ENCODE measurements at places on chromosomes 2 and 18. TPM values are rescaled to one million over a fixed set of nuclear protein-coding genes. Genes with fewer than 3 reads are reported as not detected.

Gene GFPT1
- 26.7 TPM for total RNA-seq

- H3K36me3 ChIP-seq = no peaks in the 10 kb centered on the region
- no peak for DNase-seq
- H3K27ac ChIP-seq = no peak overlapping the region
- no peaks in the 10 kb centered on the region for H3K27me3 ChIP-seq
- H3K4me1 ChIP-seq = no peaks in the 10 kb centered on the region
Observed at GRCh38 chr2:2158189-2158826, 172.8 kb downstream of the MYT1L start.

DNA sequence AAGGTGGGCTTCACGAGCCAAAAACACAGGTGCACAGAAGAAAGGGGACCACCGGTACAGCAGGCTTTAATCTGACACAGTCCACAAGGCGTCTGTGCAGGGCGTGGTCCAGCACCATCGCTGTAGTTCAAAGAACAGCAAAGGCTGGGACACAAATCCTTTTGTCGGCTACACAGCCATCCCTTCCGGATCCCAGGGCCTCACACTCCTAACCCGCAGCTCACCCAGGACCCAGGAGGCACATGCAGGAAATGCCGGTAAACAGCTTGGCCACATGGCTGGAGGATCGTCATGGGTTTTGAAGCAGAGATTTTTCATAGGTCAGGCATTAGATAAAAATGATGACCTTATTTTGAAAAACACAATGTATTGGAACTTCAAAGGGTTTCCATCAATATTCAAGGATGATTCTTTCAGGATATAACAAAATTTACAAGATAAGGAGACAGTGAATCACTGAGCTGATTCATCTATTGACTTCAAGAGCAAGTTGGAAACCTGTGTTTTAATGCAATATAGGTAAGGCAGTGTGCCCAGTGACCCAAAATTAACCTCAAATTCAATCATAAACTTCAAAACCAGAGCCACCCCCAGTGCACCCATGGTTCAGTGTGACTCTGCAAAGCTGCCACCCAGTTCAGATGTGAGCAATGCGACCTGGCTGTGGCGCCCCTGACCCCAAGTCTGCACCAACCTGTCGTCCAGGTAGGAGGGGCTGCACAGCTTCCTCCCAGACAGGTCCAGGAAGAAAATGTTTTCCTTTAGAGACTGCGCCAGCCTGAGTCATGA lies 74.4 kb downstream of the TMEM18 start:
- H3K27me3 ChIP-seq = no peaks in the 10 kb centered on the region
- H3K4me3 ChIP-seq = no peak overlapping the region
- DNase-seq = no peak

- H3K27ac ChIP-seq = no peak overlapping the region
- no peaks in the 10 kb centered on the region for H3K4me1 ChIP-seq
- H3K36me3 ChIP-seq = no peaks in the 10 kb centered on the region
- H3K27me3 ChIP-seq = no peaks in the 10 kb centered on the region
- DNase-seq = no peak
- no peak overlapping the region for H3K4me3 ChIP-seq
Observed at GRCh38 chr2:128799284-128799552, 480.6 kb upstream of the HS6ST1 start.

GRCh38 chr2:28004086-28004485 lies 113.6 kb downstream of the BABAM2 start:
- no peaks in the 10 kb centered on the region for H3K27me3 ChIP-seq
- no peak overlapping the region for H3K4me3 ChIP-seq
- no peak for DNase-seq
- H3K36me3 ChIP-seq = no peaks in the 10 kb centered on the region
- no peak overlapping the region for H3K27ac ChIP-seq

DNA sequence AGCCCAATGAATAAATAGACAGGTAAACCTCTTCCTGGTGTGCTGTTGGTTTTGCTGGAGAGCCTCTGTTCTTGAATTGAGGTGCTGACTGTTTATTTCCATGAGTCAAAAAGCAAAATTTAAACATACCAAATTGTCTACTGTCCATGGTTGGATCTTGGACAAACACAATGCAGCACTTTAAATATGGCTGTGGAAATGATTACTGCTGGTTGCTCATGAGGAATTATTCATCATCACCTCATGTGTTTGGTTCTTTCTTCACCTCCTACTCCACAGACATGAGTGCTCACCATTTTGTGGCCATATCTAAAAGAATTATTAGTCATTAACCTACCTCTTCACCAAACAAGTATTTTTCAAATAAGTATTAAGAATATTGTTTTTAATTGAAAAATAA lies 85.3 kb upstream of the GALNT5 start:
- no peaks in the 10 kb centered on the region for H3K4me1 ChIP-seq
- no peak overlapping the region for H3K27ac ChIP-seq
- H3K27me3 ChIP-seq = no peaks in the 10 kb centered on the region
- DNase-seq = no peak
- H3K4me3 ChIP-seq = no peak overlapping the region

DNA sequence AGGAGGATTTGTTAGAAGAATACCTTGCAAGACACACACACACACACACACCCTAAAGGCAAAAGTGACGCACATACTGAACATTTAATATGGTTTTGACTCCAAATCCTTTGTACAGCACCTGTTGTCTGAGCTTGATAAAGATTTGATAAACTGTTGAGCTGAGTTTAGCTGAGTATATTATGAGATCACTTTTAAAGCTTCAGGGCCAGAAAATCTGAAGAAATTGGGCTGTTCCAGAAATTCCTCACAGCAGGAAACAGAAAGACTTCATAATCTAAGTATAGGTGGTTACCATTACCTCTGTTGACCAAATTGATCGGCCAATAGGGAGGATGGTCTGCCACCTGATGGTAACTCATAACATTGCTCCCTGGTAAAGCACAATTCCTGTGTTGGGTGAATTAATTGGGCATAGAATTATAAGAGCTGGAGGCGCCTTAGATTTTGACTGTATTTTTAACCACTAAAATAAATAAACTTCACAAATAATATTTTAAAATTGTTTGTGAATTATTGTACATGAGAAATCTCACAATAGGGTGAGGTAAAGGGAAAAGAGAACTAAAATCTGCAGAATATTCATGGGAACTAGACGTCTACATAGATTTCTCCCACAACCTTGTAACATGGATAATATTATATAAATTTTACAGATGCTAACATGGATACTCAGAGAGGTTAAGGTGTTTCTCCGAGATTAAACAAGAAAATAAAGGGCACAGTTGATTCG lies 21.8 kb upstream of the RPIA start:
- H3K4me3 ChIP-seq = no peak overlapping the region
- no peaks in the 10 kb centered on the region for H3K36me3 ChIP-seq
- peaks cover 6% of the 10 kb centered on the region for H3K4me1 ChIP-seq
- no peak overlapping the region for H3K27ac ChIP-seq
- DNase-seq = no peak

Gene ALLC
- not detected for total RNA-seq

GRCh38 chr2:15760232-15760910 lies 168.7 kb downstream of the DDX1 start:
- no peak overlapping the region for H3K4me3 ChIP-seq
- no peak overlapping the region for H3K27ac ChIP-seq
- H3K4me1 ChIP-seq = no peaks in the 10 kb centered on the region

DNA sequence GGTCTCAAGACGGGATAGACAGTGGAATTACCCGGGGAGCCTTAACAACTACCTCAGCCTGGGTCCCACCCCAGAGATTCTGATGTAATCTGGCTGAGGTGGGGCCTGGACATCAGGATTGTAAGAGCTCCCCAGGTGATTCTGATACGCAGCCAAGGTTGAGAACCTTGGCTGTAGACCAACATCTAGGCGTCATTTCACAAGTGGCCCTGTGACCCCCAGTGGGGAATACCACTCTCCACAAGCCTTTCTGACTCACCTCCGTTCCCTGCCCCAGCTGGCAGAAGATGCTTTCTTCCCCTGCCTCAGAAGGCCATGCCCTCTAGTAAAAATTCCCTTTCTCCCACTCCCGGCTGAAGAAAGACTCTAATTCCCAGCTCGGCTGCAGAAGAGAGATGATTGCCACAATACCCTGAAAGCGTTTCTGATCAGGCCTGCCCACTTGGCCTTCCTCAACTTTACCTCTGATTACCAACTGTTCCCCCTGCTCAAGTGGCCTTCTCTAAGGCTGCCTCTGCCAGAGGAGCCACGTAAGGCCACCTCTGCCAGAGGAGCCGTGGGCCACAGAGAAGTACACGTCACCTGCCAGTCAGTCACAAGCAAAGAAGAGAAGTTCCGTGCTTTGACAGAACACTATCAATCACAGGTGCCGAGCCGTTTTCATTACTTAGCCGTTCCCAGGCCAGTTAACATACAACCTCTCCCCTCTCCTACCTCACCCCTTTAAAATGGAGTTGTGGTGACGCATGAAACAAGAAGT lies 116.8 kb upstream of the PKDCC start:
- no peak for DNase-seq
- no peak overlapping the region for H3K27ac ChIP-seq
- no peaks in the 10 kb centered on the region for H3K4me1 ChIP-seq
- H3K36me3 ChIP-seq = no peaks in the 10 kb centered on the region

DNA sequence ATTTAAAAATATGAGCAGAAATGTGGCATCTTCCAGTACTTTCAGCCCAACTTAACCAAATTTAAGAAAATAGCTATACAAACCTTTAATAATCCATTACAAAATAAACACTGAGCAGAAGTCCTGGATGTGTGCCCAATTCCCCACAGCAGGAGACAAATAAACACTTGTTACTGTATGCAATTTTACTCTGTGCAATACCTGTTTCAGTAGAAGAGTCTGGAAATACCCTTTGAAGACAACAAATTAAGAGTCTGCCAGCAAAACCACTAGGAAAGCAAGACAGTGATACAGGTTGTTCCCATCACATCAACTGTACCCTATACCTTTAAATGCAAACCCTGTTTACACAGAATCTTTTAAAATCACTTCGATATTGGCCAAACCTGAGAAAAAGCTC lies 41.4 kb upstream of the RNU4ATAC start:
- H3K27me3 ChIP-seq = no peaks in the 10 kb centered on the region
- H3K36me3 ChIP-seq = no peaks in the 10 kb centered on the region
- no peak overlapping the region for H3K4me3 ChIP-seq

- H3K36me3 ChIP-seq = no peaks in the 10 kb centered on the region
- no peak overlapping the region for H3K4me3 ChIP-seq
- no peak for DNase-seq
- H3K4me1 ChIP-seq = no peaks in the 10 kb centered on the region
- no peaks in the 10 kb centered on the region for H3K27me3 ChIP-seq
- H3K27ac ChIP-seq = no peak overlapping the region
Observed at GRCh38 chr2:192288295-192288694, 93.6 kb upstream of the TMEFF2 start.

Gene MAL
- 7.4 TPM for total RNA-seq

GRCh38 chr2:210132239-210132638 lies 39.0 kb downstream of the KANSL1L start:
- peaks cover 12% of the 10 kb centered on the region for H3K36me3 ChIP-seq
- DNase-seq = no peak
- H3K27me3 ChIP-seq = no peaks in the 10 kb centered on the region
- no peak overlapping the region for H3K4me3 ChIP-seq
- H3K4me1 ChIP-seq = no peaks in the 10 kb centered on the region

- H3K27me3 ChIP-seq = no peaks in the 10 kb centered on the region
- no peak overlapping the region for H3K27ac ChIP-seq
- no peaks in the 10 kb centered on the region for H3K4me1 ChIP-seq
- no peak overlapping the region for H3K4me3 ChIP-seq
- no peaks in the 10 kb centered on the region for H3K36me3 ChIP-seq
Observed at GRCh38 chr2:71927757-71928715, 219.6 kb downstream of the CYP26B1 start.

DNA sequence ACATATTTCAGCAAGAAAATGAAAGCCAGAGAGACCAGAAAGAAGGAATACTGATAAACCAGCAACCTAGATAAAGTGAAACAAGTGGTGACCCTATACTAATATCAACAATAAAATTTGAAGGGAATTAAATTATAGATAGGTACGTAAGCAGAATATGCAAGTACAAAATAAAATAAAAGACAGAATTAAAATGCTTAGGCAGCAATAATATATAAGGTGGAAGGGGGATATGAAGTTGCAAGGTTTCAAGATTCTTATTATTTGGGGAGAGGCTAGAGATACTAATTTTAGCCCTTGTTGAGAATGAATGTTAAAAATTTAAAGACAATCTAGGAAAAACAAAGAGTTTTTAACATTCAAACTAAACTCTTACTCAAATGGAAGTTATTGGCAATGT lies 39.6 kb downstream of the HDLBP start:
- no peaks in the 10 kb centered on the region for H3K27me3 ChIP-seq
- H3K4me3 ChIP-seq = no peak overlapping the region
- no peaks in the 10 kb centered on the region for H3K4me1 ChIP-seq
- H3K36me3 ChIP-seq = no peaks in the 10 kb centered on the region

- H3K36me3 ChIP-seq = no peaks in the 10 kb centered on the region
- H3K27ac ChIP-seq = no peak overlapping the region
- H3K4me1 ChIP-seq = no peaks in the 10 kb centered on the region
- no peak overlapping the region for H3K4me3 ChIP-seq
- no peaks in the 10 kb centered on the region for H3K27me3 ChIP-seq
- DNase-seq = no peak
Observed at GRCh38 chr2:169143998-169144397, 74.6 kb downstream of the DHRS9 start.

- no peak for DNase-seq
- no peaks in the 10 kb centered on the region for H3K4me1 ChIP-seq
- H3K27ac ChIP-seq = no peak overlapping the region
- H3K27me3 ChIP-seq = no peaks in the 10 kb centered on the region
Observed at GRCh38 chr18:59996370-59996966, 96.7 kb downstream of the PMAIP1 start.

Data from right atrium auricular region (tissue), 2 donors.